ENCODE measurements at places on chromosomes 11 and 22.
A peak's percentile ranks its signal among the peaks of the same experiment; 100 is the strongest.

GRCh38 chr22:36366291-36366708 lies 21.5 kb downstream of the MYH9 start:
- peak; percentile 60 for DNase-seq

DNA sequence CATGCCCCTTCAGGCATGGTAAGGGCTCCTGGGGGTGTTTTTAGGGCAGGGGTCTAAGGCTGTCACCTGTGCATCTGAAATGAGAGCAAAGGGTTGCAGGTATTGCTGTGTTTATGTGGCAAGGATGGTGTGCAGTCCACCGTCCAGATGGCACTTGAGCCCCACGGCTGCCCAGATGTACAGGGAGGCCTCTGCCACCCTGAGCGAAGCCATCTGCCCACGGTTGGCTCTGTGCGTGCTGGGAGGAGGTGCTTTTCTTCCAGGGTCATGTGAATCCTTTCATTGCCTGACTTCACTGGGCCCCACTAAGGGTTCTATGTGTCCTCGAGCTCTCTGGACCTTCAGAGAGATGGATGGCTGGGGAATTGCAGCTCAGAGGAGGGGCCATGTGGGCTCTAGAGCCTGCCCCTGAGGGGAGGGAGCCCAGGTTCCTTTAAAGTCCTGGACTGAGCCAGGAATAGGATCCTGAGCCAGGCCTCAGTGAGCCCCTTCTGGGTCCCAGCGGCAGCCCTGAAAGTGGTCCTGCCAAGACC lies 89.9 kb downstream of the CTTN start:
- DNase-seq = no peak

GRCh38 chr22:37472418-37473006 lies 13.7 kb downstream of the MFNG start:
- no peak for DNase-seq

GRCh38 chr11:17547051-17547577 lies at the start of gene OTOG:
OTOG (plus strand) TSS chr11:17547259; CDS start chr11:17547373, 114 bp downstream.
- peak; percentile 15 for DNase-seq
